SK-MEL-5 (cell line): ENCODE measurements at places on chromosomes 16 and 17. TPM values are rescaled to one million over a fixed set of nuclear protein-coding genes. Genes with fewer than 3 reads are reported as not detected.

GDPD3 gene
- total RNA-seq, result 0.34 TPM in 1 of 2 replicates, not detected in the other

KLHL10 gene
- not detected in 2 replicates for total RNA-seq

OR4D1 gene
- not detected in 2 replicates for total RNA-seq

ADAM11 gene
- 7.6 and 8.6 TPM in 2 replicates for total RNA-seq

KRT39 gene
- not detected in 2 replicates for total RNA-seq

NOS2 gene
- 0.18 and 0.32 TPM in 2 replicates for total RNA-seq

EXOC3L1 gene
- not detected in 2 replicates for total RNA-seq

CFAP97D1 gene
- 0.05 and 0.19 TPM in 2 replicates for total RNA-seq

GCSH gene
- total RNA-seq, result 55.2 and 62.6 TPM in 2 replicates

KRT16 gene
- total RNA-seq, result not detected in 2 replicates

CES3 gene
- total RNA-seq, result 0.29 and 1.5 TPM in 2 replicates
